ENCODE measurements at places on chromosomes 4 and X.

GRCh38 chr4:185142564-185142911 lies 528 bp upstream of the SLC25A4 start:
- no peak for DNase-seq

- no peak for DNase-seq
These were observed 48.5 kb upstream of the CYSLTR1 start for GRCh38 chrX:78375894-78376293.

DNA sequence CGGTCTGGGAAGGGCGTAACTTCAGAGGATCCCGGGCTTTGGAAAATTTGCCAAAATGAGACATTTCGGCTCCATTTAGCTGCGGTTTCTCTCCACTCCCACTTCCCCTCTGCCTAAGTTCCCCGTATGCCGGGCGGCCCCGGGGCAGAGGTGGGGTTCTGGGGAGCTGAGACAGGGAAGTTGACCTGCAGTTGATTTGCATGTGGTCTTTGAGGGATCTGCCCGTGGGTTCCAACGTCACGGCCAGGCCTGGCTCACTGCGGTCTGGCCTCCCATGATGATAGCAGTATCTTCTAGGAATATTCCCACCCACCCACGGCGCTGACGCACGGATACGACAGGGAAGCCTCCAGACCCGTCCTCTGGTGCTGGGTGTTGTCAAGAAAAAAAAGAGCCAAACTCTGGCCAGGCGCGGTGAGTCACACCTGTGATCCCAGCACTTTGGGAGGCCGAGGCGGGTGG lies 27.3 kb upstream of the CRLF2 start:
- no peak for DNase-seq

GRCh38 chrX:130091980-130092522 lies 18.2 kb downstream of the ELF4 start:
- DNase-seq, result peak; percentile 47

GRCh38 chr4:7078025-7078424 lies 10.2 kb upstream of the GRPEL1 start:
- DNase-seq, result no peak

DNA sequence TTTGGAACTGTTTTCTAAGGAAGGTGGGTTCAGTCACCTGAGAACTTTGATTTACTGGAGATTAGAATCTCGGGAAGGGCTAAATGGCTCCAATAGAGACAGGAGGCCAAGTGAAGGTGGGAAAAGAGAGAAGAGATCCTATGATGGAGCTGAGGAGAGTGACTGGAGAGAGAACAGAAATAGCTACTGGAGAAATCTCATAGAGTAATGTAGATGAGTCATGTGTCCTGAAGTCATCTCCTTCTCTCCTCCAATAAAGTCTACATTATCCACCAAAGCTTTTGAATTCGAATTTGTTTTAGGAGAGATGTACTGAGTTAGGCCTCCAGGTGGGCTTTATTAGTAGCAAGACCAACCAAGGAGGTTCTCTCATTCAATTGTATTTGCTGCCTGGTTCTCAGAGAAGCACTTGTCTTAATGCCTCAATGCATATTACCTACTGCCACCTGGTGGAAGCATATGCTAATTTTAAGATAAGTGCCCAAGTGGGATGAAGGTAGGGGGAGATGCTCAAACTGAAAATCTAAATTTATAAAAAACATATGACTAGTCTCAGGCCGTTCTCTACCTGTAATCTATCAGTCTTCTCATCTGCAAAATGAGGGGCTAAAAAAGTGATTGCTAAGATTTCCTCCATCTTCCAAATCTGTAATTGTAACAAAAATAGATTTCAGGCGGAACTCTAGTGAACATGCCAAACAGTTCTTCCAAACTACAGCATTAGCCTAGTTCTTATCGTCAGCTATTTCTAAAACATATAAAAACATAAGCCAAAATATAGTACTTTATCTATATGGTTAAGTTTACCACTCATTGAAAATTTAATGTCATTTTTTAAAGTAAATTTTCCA lies 24.4 kb downstream of the TXK start:
- no peak for DNase-seq

DNA sequence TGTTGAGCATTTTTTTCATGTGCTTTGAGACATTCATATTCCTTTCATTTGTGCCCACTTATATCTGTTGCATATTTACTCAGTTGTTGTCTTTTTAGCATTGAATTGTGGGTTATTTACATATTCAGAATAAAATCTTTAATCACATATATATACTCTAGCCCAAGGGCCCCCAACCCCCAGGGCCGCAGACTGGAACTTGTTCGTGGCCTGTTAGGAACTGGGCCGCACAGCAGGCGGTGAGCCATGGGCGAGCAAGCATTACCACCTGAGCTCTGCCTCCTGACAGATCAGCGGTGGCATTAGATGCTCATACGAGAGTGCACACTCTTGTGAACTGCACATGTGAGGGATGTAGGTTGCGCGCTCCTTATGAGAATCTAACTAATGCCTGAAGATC lies 480.6 kb downstream of the KCTD8 start:
- DNase-seq, result no peak

- DNase-seq, result no peak
These were observed 54.6 kb upstream of the ANK2 start for GRCh38 chr4:112994732-112995464.

DNA sequence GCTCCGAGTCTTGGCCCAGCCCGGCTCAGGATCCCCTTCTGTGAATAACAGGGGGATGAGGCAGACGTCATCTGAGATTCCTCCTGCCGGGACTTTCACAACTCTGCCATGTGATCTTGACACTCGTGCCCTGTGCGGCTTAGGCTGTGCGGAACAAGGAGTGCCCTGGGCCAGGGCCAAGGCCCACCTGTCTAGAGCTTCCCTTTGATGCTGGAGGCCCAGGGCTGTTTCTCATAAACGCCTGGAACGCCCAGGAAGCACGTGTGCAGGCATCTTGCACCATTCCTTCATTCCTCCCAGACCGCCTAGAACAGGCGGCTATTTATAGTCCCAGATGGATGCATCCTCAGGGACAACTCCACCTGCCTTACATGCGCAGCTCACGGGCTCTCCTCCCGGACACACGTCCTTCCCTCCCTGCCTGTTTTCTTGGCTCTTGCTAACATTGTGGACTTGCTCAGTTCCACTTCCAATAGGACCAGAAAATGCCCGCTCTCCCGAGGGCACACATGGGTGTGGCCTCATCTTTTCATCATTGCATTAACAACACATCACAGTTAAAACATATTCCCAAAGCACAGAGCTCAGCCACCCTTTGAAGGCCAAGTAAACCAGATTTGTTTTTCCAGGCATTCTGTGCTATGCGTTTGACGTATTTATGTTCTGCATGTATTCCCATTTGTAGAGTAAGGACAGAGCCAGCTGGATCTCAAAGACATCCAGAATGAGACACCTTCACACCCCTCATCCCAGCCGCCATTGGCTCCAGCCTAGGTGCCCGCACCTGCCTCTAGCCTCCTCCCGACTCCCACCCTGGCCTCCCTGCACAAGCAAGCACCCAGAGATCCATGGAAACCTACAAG lies 57.2 kb downstream of the ABLIM2 start:
- DNase-seq, result no peak

DNA sequence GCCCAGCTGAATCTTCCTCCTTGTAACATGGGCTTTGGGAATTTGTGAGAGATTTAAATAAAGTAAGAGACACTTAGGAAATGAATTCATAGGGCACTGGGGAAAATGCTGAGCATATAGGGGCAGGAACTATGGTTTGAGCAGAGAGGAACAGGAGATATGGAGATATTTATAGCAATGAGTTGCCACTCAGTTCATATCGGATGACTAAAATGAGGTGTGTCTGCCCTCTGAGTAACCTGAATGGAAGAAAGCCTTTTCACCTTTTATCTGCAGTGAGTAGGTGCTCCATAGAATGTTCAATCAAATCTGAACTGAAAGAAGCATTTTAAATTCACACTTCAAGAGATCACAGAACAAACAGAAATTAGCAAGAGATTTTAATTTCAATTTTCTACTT lies 105.7 kb downstream of the CEP44 start:
- DNase-seq, result no peak

- no peak for DNase-seq
These were observed at the start of gene PCSK1N for GRCh38 chrX:48835524-48836329. Gene PCSK1N, minus strand, starts transcription at chrX:48835610. Its CDS starts 78 bp downstream, at chrX:48835532.

DNA sequence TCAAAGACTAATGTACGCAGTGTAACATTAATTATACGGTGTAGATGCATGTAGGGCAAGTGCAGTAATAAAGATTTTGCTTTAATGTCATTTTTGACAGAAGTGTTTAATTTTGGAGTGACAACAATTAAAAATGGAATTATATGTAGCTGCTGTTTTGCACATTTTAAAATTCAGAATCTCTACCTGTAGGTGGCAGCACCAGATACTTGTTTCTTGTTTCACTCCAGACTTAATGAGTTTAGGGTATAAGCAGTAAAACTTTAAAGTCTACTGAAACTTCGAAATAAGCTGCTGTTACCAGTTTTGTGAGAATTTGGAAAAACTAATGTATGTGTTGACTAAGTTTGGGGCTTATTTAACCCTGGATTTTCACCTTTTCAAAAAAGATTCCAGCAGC lies 144.9 kb downstream of the POLA1 start:
- no peak for DNase-seq

DNA sequence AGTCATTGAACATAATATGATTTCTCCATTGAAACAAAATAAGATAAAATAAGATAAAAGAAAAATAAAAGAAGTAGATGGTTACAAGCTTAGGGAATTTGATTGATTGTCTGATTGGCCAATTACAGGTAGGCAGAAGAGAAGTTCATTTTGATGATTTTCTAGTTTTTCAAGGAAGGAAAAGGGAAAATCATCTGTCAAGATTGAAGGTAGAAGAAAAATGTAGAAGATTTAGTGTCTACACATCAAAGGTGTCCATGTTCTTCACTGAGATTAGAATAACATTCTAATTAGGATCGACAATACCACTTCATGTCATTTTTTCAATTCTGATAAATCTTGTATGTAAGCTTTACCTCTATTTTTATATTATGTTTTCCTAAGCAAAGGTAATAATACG lies 489.1 kb downstream of the PCDH18 start:
- no peak for DNase-seq

- DNase-seq, result no peak
These were observed 104.4 kb downstream of the GPC3 start for GRCh38 chrX:133881007-133881406.

DNA sequence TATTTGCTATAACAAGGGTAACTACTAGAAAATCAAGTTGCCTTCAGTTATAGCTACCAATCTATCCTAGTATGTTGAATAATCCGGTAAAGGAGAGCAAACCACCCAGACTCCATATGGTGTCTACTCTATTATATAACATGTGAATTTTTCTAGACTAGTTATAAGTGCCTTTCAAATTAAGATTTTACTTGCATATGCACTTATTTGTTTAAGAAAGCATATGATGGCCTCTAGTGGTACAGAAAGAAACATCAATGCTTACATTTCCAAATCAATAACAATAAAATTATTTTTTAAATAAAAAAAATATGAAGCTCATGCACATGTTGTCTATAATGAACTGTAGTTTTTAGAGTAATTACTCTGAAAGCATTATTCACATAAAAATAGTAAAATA lies 1516.4 kb upstream of the PABPC4L start:
- no peak for DNase-seq

DNA sequence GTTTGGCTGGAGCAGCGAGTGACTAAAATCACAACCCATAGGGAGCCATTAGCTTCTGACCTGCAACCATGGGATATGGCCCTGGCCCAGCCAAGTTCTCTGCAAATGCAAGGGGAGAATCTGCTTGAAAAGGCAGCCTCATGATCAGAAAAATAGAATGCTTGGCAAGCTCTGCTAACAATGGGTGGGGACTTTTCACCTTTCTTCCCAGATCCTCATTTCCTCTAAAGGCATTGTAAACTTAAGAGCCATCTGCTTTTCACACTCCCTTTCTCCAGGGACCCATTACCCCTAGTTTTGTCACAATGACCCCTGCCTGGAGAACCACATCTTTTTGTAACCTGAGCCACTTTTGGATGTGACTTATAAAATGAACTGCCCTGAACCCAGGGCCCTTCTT lies 104.3 kb downstream of the PARM1 start:
- no peak for DNase-seq

DNA sequence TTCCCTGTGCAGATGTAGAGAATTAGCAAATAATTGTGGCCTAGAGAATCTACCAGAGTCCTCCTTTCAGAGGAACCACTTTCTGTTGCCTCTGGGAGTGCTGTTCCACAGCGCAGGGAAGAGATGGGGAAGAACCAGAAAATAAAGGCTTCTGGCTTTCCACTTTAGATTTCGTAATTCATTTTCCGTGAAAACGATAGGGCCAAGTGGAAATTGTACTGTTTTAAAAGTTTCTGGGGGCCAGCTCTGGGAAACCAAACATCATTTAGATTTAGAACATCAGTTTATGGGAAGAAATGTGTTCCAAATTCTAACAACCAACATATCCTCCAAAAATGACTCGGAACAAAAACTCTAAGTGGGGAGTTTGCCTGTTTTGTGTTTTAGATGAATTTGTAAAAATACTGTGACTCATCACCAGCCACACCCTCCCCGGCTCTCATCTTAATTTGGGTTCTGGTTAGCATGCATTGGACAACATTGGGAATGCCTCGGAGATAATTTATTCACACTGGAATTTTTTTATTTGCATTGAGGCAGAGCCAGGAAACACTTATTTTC lies 65.2 kb upstream of the LNX1 start:
- no peak for DNase-seq

DNA sequence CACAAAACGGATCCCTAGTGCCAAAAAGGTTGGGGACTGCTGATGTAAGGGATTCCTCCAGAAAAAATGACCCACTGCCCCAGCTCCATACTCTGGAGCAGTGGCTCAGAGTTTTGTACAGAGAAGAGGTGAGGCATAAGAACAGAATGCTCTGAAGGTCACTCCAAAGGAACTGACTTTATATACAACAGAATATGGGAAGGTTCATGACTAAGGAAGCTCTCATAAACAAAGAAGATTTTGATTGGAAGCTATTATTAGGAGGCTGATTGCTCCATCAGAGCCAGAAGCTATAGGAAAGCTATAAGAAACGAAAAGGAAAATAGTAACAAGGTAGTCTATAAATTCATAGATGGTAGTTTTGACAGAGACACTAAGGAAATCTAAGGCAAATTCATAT lies 203.1 kb downstream of the SLC7A11 start:
- DNase-seq, result no peak

GRCh38 chr4:59057804-59058203 lies 1947.6 kb upstream of the IGFBP7 start:
- DNase-seq, result no peak

- DNase-seq, result no peak
These were observed 19.6 kb upstream of the TCEAL4 start for GRCh38 chrX:103565752-103566151.

DNA sequence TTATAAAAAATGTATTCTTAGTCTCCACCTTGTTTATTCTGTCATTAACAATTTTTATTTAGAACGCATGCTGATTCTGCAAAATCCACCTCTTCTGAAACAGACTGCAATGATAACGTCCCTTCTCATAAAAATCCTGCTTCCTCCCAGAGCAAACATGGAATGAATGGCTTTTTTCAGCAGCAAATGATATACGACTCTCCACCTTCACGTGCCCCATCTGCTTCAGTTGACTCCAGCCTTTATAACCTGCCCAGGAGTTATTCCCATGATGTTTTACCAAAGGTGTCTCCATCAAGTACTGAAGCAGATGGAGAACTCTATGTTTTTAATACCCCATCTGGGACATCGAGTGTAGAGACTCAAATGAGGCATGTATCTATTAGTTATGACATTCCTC lies 75.6 kb upstream of the SMARCA5 start:
- no peak for DNase-seq
